COR-L47 (cell line): ENCODE measurements at places on chromosomes 6 and 20.

- DNase-seq: no peak
Measured at GRCh38 chr6:80254716-80255115, 148.2 kb downstream of the BCKDHB start.

- DNase-seq: peak; percentile 2
Measured at GRCh38 chr6:142474531-142475289, 172.9 kb downstream of the ADGRG6 start.

GRCh38 chr6:129717277-129717676 is 7.3 kb upstream of the ARHGAP18 start:
- DNase-seq: no peak

GRCh38 chr6:46265373-46265772 is 94.6 kb upstream of the ENPP5 start:
- DNase-seq: no peak
